ENCODE measurements at places on chromosomes 1 and 21.

GRCh38 chr1:17192394-17193221, 12.3 kb upstream of the PADI1 start:
- no peak for DNase-seq

- no peak for DNase-seq
These were observed 21.5 kb upstream of the GPR37L1 start for GRCh38 chr1:202101184-202101583.

- DNase-seq: no peak
These were observed 62.8 kb downstream of the SLC66A1 start for GRCh38 chr1:19374926-19375325.

- DNase-seq: no peak
These were observed 165.8 kb downstream of the LYPLAL1 start for GRCh38 chr1:219339466-219339865.

- no peak for DNase-seq
These were observed 136.8 kb upstream of the IGSF21 start for GRCh38 chr1:17970757-17971156.

- no peak for DNase-seq
These were observed 428.2 kb downstream of the MRPL39 start for GRCh38 chr21:25179116-25179515.

DNA sequence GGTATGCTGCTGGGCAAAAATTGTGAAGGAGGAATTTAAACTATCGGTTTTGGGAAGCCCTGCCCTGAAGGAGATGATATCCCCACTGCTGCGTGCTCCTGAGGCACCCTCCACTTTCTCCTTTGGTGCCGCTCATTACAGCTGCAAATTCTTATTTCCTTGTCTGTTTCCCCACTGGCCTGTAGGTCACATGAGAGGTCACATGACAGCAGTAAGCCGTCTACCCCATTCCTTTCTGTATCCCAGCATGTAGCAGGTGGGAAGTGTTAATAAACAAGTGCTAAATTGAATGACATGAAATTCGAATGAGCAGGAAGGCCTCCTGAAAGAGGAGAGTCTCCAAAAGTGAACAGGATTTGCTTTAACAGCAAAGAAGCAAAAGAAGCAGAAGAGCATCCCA, 58.7 kb downstream of the GRIK3 start:
- DNase-seq: no peak

DNA sequence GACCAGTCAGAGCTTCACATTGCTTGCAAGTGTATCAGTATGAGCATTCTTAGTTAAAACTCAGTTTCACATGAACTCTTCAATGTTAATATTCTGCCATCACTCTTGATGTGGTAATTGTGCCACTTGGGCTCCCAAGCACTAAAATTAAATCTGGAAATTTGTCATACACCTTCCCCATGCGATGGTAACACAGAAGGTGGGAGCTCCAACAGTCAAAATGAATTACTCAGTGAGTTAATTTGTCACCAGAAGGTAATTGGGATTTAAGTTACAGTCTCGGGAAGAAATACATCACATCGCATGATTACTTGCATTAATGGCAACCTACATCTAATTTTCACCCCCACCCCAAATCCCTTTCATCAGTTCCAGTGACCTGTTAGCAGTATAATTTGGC, 376.5 kb upstream of the DAB1 start:
- DNase-seq: no peak

DNA sequence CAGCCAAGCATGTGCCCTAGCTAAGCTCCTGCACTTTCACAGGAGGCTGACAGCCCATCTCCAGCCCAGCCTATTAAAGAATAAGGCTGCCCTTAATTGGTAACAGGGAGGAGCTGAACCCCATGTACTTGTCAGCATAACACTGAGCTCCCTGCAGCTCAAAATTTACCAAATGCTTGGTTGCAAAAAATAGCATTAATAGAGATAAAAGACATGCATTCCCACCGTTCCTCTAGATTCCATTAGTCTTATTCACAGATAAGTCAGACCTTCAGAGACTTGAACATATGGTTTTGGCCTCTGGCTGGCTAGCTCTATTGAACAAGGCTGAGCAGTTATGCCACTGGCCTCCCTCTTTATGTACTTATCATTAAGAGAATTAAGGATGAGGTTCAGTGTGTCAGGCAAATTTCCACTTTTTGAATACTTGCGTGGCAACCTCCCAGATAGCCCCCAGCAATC, 29.2 kb downstream of the OLFML3 start:
- DNase-seq: no peak

GRCh38 chr1:107525145-107525544, 384.3 kb downstream of the NTNG1 start:
- no peak for DNase-seq

- DNase-seq: no peak
These were observed 15.7 kb upstream of the RCAN1 start for GRCh38 chr21:34630536-34631143.

All from stimulated activated CD4-positive, alpha-beta T cell treated with anti-CD3 and anti-CD28 coated beads, Interleukin-1b, Interleukin-23, amount 100 ng/mL, for 1 hour (primary cell).